ENCODE measurements at places on chromosomes 2 and 18.
A peak's percentile ranks its signal among the peaks of the same experiment; 100 is the strongest.

GRCh38 chr2:102289129-102289528, 22.2 kb upstream of the IL1RL1 start:
- no peak for DNase-seq

GRCh38 chr2:154143105-154143504, 271.4 kb downstream of the GALNT13 start:
- DNase-seq, result no peak

GRCh38 chr18:7926526-7926925, 359.4 kb downstream of the PTPRM start:
- no peak for DNase-seq

DNA sequence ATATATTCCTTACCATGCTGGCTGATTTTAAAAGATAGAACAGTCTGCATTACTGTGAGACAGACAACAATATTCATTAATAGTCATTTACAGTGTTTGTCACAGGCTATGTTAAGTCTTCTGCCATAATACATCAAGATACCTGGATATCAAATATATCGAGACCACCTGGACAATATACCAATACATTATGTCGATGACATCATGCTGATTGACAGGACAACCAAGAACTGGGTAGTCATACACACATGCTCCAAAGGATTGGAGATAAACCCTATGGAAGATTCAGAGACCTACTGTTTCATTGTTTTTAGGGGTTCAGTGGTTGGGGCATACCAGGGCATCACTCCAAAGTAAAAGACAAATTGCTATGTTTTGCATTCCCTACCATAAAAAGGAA, 26.5 kb upstream of the SMCHD1 start:
- no peak for DNase-seq

GRCh38 chr2:235170536-235171521, 219.0 kb downstream of the SH3BP4 start:
- no peak for DNase-seq

GRCh38 chr2:57075226-57075625, 891.4 kb downstream of the CCDC85A start:
- DNase-seq, result no peak

GRCh38 chr2:8315531-8316165, 366.2 kb upstream of the ID2 start:
- DNase-seq, result peak; percentile 40

DNA sequence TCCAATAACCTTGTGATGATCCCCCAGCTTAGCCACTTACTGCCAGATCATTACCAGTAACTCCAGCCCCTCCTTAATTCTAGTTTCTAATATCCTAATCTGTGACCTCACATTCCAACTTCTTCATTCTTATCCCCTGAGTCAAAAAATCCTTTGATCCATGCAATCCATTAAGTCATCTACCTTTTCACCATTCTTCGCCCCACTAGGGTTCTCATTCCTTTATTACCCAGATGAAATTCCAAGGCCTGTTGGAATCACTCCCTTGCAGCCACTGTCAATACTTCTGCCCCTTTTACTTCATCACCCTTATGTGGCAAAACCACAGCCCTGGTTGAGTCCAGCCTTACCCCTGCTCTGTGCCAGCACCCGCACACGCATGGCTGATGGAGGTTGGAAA, 20.3 kb upstream of the IL36G start:
- no peak for DNase-seq

DNA sequence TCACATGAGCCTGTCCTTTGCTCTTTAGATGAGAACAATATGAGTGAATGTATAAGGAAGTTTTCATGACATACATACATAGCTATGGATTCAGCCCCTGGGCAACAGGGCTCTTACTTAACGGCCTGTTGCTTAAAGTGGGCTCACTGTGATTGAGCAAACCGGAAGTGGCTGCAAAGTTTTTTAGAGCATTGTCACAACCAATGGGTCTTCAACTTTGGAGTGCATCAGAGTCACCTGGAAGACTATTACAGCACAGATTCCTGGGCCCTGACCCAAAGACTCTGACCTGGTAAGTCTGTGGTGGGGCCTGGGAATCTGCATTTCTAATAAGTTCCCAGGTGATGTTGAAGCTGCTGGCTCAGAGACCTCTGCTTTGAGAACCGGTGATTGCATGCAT, 106.3 kb upstream of the SEC11C start:
- no peak for DNase-seq

GRCh38 chr2:214096208-214096715, 314.6 kb upstream of the VWC2L start:
- DNase-seq, result no peak

- no peak for DNase-seq
Measured at GRCh38 chr2:197960786-197961185, 156.4 kb downstream of the PLCL1 start.

GRCh38 chr2:109172556-109173105, 43.6 kb downstream of the SH3RF3 start:
- DNase-seq, result no peak

- DNase-seq, result no peak
Measured at GRCh38 chr2:151927501-151928221, 99.4 kb upstream of the ARL5A start.

DNA sequence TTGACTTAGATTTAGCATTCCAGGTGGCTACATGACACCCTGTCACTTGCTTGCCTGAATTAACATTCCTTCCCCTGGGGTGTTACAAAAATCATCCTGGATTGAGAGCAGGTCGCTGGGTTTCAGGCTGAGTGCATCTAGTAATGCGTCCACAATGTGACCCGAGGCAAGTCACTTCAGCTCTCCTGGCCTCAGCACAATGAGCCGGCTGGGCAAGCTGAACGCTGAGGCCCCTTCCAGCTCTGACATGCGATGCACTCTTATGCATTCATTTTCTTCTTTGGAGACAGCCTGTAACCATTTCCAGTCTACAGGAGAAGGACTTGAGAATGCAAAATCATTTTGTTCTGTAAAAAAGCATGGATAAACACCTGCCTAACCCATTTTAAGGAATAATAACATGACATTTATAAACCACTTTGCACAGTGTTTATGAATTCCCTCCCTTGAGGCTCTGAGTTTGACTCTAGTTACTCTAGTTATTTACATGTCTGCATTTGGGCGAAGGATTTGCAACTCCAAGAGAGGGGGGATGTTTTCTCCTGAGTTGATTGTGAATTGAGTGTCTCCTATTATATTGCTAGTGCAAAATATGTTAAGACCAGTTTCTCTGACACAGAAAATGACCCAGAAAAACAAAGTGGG, 63.0 kb upstream of the CPO start:
- no peak for DNase-seq

- DNase-seq, result no peak
Measured at GRCh38 chr18:64419156-64419555, 270.3 kb upstream of the LINC00305 start.

DNA sequence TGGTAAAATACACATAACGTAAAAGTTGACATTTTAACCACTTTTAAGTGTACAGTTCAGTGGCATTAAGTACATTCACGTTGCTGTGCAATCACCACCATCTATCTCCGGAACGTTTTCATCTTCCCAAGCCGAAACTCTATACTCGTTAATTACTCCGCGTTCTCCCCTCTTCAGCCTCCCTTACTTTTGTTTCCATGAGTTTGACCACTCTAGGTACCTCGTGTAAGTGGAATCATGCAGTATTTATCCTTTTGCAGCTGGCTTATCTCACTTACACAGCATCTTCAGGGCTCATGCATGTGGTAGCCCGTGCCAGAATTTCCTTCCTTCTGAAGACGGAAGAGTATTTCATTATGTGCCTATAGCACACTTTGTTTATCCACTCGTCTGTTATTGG, 225.2 kb downstream of the SLC4A3 start:
- no peak for DNase-seq

DNA sequence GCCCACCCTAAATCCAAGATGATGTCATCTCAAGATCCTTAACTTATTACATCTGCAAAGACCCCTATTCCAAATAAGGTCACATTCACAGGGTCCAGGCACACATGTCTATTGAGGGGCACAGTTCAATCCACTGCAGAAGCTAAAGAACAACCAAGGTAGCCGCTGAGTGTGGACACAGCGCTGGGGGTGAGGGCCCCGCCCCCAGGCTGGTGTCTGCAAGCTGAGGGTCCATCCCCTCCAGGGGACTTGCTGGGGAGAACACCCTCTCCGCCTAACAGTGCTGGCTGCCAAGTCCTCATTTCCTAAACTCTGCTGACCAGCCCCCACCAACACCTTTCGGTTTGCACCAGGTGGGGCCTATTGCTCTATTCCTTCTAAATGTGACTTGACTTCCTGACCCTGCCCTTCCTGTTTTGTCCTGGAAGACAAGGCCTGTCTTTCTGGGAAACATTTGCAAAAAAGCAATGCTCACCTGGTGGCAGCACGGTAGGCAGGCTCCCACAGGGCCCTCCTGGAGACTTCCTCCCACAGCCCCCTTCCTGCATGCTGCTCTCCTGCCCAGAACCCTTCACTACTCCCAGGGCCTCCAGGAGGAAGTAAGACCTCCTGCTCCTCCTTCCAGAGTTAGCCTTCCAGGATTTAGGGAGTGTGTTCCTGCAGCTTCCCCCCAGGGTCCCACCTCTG, 24.4 kb upstream of the TEX44 start:
- no peak for DNase-seq

DNA sequence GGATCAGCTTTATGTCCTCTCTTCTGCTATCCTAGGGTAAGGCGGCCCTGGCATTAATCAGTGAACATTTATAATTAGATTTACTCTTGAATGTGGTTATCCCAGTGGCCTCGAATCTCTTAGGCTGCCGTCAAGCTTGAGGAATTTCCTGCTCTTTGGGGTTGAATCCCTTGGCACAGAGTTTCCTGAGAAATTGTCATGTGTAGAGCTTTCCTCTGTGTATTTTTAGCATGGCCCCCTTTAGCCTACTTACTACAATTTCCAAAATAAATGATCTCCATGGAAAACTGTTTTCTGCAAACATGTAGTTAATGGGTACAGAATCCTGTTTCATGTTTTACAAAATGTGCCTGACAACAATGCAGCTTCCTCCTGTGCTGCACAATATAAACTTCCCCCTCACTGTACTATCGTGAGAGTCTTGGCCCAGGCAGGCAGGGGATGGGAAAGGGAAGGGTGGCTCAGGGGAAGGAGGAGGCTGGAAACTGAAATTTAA, 18.1 kb downstream of the NCAPH start:
- no peak for DNase-seq

- DNase-seq, result no peak
Measured at GRCh38 chr18:76621782-76622495, 126.9 kb upstream of the ZNF516 start.

DNA sequence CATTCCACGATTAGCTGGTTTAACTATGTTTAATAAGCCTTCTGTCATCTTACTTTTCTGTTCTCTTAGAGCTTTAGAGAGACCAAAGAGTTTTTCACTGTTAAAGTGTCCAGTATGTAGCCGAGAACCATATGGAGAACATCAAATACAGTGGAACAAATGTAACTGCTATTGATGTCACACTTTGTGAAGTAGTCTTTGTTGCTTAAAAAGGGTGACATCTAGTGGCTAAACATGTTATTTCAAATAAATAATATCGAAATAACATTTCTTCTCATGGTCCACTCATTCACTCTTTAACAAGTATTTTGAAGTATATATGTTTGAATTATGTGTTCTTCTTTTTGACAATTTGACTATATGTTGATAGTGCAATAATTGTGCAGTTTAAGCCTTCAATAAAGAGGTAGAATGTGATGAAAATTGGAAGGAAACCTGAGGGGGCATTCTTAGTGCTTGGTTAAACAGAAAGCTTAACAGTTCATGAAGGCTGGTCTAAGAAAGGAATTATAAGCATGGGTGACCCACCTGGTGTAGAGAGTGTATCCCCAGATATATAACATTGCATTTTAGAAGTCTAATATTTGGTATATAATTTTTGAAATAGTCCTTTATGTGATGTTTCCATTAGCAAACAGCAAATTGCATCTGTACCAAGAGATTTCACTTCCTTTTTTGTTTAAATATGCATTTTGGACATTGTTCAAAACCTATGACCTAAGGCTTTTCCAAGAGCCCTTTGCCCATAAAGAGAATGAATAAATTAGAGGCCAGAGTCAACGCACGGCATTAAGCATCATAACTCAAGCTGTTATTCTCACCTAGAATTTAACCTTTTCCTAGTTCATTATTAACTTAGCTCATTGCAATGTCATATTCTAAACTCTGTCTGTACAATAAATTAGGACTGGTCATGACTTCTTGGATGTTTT, 112.1 kb downstream of the KYNU start:
- peak; percentile 22 for DNase-seq

- DNase-seq, result no peak
Measured at GRCh38 chr18:60809937-60810336, 437.4 kb upstream of the MC4R start.

DNA sequence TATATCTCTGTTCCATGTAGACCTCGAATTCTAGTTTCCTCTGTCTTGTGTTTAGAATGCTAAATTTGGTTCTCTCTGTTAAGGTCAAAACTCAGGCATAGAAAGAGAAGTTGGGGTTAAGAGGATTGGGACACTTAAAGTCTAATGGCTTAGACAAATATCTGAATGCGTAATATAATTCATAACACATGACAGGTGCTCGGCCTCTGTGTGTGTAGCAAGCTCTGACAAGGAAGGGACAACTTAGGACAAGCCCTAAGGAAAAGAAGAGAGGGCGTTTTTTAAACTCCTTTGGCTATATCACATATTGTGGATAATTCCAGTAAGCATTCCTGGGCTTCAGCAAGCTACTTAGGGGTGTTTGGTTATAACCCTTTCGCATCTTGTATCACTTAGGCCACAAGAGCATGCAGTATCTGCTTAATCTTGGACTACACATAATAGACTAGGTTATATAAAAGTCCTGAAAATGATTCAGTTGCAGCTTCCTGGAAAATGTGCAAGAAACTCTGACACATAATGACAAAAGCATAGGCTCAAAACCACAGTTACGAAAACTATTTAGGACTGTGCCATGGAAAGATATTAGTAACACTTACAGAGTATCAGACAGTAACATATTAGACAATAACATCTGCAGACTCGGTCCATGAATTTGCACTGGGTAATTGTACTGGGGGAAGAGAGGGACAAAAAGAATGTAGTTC, 16.1 kb upstream of the CREB1 start:
- DNase-seq, result no peak
